NCI-H524 (cell line): ENCODE measurements at places on chromosomes 13 and 19.

- DNase-seq = no peak
Measured at GRCh38 chr13:96819375-96819774, 174.9 kb downstream of the OXGR1 start.

GRCh38 chr13:47932950-47933923, 67.8 kb downstream of the SUCLA2 start:
- no peak for DNase-seq

DNA sequence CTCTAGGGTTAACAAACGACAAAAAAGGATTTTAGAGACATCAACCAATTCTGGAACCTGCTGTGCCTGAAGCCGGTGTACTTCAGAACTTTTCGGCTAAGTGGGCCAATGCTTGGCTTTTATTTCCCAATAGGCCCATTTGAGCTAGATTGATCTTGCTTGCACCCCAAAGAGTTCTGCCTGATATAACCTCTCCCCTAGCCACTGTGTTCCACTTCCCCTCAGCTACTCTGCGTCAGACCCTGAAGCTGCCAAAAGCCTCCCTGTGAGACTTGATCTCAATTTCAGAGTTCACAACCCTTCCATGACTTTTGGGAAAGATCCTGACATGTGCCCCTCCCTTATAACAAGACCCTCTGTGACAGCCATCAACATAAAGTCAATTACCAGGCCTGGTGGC, 5.6 kb upstream of the SIGLEC14 start:
- DNase-seq = no peak

- no peak for DNase-seq
Measured at GRCh38 chr19:400976-401865, 7.7 kb downstream of the C2CD4C start.

DNA sequence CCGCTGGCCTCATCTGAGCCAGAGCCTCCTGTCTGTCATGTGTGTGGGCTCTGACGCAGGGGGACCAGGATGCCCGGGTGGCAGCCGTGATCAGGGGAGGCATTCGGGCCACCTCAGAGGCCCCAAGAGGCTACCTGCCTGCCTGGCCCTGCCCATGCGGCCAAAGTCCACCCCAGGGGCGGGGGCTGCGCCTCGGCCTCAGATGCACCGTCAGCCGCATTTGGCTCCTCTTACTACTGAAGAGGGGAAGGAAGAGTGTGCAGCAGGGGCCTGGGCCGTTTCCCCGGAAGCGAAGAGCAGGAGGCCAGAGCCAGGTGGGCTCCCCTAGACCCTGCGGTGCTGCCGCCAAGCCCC, 34.0 kb downstream of the C13orf46 start:
- no peak for DNase-seq

DNA sequence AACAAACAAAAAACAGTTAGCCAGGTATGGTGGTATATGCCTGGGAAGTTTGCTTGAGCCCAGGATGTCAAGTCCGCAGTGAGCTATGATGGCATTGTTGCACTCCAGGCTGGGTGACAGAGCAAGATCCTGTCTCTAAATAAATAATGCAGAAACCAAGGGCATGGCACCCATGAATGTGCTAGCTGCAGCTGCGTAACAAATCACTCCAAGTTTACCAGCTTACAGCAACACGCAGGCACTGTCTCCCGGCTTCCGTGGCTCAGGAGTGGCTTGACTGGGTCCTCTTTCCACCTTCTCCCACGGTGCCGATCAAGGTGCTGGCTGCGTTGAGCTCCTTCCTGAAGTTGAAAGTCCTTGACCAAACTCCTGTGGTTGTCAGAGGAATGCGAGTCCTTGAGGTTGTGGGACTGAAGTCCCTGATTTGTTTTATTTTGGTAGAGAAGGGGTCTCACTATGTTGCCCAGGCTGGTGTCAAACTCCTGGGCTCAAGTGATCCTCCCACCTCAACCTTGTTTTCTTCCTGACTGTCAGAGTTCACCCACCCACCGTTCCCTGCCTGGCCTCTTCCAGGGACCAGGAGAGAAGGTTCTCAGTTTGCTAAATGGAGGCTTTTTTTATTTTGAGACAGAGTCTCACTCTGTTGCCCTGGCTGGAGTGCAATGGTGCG, 13.2 kb upstream of the ONECUT3 start:
- DNase-seq = no peak

DNA sequence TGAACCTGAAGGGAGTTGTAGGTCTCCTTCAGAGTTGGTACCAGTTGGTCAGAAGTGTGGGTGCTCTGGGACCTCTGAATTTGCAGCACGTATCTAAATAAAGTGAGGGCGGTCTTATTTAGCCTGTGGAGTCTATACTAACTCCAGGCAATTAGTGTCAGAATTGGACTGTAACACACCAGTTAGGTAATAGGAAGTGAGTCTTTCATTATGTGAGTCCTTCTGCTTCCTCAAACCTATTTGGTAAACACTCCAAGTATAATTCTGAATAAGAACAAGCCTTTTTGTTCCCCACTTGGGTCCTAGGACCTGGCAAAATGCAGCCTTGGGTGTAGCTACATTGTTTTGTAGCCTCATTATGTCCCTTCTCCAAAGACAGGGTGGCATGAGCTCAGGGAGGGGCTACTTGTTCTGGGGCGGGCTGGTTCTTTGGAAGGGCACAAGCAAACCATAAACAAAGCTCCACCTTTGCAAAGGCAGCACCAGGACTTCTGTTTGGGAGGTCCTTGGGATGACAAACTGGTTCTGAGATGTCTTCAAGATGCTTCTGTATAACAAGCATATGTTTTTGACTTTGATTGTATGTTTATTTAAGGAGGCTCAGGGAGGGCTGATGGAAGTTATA, 418.0 kb downstream of the ZNF536 start:
- DNase-seq = no peak

DNA sequence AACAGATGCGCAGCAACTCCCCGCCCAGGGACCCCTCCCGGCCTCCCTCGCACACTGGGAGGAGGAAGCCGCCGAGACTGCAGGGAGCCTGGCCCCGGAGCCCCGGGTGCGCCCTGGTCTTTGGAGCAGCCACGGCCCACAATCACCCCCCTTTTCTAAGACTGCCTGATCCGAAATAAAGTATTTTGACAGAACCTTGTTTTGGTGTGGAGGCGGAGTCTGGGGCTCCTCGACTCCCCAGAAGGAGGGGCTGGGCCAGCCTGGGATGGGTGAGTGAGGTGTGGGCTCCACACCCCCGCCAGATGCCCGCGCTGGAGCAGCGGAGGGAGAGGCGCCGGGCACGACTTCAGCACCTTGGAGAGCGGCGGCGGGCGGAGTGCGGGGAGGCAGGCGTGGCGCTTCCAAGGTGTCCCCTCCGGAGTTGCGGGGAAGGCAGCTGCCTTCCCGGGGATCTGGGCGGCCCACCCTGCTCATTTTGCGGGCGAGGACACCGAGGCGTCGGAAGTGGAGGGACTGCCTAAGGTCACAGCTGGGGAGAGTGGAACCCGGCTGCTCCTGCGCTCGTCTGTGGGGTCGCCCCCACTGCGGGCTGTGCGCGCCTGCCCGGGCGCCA, 9.4 kb downstream of the SIRT6 start:
- peak; percentile 32 for DNase-seq

DNA sequence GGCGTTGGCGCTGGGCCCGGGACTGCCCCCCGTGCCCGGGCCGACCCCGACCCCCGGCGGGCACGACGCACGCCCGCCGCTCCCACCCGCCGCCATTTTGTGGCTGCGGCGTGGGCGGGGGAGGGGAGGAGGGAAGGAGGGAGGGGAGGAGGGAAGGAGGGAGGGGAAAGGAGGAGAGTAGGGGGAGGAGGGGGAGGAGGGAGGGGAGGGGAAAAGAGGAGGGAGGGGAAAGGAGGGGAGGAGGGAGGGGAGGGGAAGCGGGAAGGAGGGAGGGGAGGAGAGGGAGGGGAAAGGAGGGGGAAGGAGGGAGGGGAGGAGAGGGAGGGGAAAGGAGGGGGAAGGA, at the start of gene BTBD2:
TSS of gene BTBD2 (minus strand) at position 107 of the 343 bp plus-strand sequence. CDS start at position 96, 11 bp downstream.
- DNase-seq = peak; percentile 19
